CD14-positive monocyte (primary cell): ENCODE measurements at places on chromosomes 12 and 14. TPM values are rescaled to one million over a fixed set of nuclear protein-coding genes. Genes with fewer than 3 reads are reported as not detected.

DNA sequence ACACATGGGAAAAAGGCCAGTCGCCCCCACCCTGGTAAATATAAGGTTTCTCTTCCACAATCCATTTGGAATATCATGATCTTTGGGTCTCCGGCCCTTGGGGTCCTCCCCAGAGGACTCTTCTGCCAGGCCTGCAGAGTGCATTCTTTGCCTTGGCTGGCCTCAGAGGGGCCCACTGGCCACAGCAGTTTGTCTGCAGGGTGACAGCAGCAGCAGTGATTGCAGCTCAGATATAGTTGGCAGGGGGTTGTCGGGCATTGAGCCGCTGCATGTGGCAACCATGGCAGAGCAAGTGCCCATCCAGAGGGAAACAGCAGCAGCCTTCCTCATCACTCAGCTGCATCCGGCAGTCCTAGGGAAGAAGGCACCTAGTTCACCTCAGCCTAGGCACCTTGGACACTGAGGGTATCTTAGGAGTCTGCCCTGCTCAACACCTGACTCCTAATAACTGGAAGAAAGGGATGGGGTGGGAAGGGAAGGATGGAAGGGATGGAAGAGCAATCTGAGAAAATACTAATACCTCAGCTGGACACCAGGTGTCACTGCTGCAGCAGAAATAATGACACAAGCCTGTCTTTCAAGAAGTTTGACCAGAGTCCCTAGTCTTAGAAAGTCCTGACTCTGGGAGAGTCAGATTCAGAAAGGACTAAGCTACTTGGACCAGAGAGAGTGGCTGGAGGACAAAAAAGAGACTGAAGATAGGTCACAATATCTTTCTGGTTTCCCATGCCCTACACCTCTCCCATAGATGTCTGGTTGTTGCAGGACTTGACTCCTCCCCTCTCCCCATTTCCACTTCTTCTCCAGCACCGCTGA, 8.9 kb downstream of the AJUBA start:
- DNase-seq: peak; percentile 25

Gene DENND5B
- 0.36 and 0.43 TPM in 2 replicates for polyA plus RNA-seq

Gene TMEM233
- not detected for polyA plus RNA-seq

Gene ACSM4
- polyA plus RNA-seq: not detected

Gene AGAP2
- polyA plus RNA-seq: 0.65 TPM

Gene AQP6
- not detected for polyA plus RNA-seq

- no peak for DNase-seq
These were observed 16.8 kb upstream of the EIF5 start for GRCh38 chr14:103317251-103317650.

Gene PRPF39
- 5.4 TPM for polyA plus RNA-seq
